ENCODE measurements at places on chromosomes 6 and 20. TPM values are rescaled to one million over a fixed set of nuclear protein-coding genes. Genes with fewer than 3 reads are reported as not detected.

The NRN1 gene
- total RNA-seq = 3.1 TPM

The CNR1 gene
- total RNA-seq = 1.2 TPM

The CST4 gene
- not detected for total RNA-seq

DNA sequence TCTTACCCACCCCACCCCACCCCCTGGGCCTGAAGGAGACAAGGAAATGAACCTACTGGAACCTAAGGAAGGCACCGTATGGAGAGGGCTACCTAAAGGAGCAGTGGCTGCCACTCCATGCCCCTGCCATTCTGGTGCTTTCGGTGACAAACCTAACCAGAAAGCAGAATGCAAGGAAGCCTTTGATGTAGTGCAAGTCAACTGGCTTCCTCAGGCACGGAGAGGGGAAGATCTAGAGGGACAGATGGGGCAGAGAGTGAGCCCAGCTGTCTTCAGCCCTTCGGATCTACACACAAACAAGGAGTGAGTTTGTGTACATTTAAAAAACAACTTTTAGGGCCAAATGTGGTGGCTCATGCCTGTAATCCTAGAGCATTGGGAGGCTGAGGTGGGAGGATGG is 39.5 kb downstream of the PPP1R16B start:
- no peak for DNase-seq

- DNase-seq = no peak
Measured at GRCh38 chr20:48049641-48050040, 264.4 kb upstream of the SULF2 start.

DNA sequence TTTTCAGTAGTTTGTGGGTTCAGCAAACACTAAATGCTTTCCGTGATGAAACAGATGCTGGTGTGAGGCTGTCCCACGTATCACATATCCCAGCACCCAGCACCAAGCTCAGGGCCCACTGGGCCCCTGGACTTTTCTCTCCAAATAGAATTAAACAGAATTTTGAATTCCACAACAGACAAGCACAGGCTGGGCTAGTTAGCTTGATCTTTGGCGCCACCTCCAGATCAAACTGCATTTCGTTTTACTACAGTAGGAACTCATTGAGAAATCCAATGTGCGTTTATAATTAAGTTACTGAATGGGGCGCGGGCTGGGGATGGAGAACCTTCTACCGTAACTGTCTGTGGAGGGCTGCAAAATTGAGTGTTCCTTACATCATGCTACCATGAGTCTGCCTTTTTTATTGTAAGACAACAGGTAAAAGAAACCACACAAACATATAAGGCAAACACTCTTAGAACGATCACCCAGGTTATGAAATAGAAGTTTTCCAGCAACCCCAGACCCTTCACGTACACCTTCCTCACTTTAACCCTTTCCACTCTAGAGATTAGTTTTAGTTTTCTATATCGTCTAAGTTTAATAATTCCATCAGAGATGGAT is 107.8 kb downstream of the ZFP64 start:
- DNase-seq = no peak

DNA sequence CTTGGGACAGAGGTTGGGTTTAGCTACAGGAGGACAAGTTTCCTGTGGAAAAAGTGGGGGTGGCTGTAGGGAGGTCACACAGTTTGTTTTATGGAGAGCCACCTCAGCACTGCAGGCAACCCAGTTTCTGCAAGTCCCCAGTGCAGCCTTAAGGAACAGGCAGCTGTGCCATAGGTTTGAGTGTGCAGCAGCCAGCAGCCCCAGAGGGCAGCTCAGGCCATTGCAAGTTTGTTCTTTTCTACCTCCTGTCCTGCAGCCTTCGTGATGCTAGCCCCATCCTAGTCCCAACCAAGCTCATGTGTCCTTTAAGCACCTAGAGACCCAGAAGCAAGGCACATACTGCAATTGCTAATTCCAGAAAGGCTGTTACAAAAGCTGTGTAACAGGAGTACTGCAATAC is 58.8 kb downstream of the ZBTB9 start:
- DNase-seq = no peak

GRCh38 chr6:119078376-119079282 is at the start of gene FAM184A:
FAM184A (minus strand) TSS chr6:119078664; CDS start chr6:119078299, 365 bp downstream.
- no peak for DNase-seq

- peak; percentile 87 for DNase-seq
Measured at GRCh38 chr6:133130863-133131262, 110.3 kb upstream of the EYA4 start.

DNA sequence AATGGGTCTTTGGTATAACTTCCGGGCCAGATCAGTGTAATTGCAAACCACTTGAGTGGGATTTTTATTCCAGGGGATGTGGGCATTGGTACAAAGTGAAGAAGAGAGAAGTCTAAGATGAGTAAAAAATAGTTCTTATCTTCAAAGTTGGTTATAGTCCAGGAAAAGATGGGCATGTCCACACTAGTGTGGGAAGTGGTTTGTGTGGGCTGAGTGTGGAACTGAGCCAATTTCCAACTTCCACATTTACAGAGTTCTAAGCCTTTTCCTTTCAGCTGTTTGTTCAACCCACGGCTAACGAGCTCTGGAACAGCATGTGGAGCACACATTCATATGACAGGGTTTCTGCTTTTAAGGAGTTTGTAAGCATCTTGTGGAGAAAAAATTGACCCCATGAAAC is 72.3 kb upstream of the IFNGR1 start:
- DNase-seq = no peak

DNA sequence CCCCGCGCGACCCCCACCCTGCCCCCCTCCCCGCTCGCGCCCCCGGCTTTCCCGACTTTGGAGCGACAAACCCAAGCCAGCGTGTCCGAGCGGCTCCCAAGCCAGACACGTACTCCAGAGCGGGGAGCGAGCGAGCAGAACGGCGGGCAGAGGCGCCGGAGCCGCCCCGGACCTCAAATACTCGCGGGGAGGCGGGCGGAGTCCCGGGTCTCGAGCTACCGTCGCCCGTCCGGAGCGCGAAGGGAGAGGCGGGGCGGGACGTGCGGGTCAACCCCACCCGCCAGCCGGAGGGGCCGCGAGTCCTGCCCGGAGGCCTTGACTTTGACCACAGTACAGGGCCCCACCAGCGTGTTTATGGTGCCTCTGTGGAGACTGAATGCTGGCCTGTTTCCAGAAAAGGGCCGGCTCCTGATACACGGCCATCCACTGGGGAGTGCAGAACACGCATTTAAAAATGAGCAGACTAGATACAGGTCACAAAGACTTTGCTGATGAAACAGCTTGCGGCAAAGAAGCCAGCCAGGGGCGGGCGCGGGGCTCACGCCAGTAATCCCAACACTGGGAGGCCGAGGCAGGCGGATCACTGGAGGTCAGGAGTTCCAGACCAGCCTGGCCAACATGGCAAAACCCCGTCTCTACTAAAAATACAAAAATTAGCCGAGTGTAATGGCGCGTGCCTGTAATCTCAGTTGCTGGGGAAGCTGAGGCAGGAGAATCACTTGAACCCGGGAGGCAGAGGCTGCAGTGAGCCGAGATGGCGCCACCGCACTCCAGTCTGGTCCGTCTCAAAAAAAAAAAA is at the start of gene SERPINB6:
TSS of gene SERPINB6 (minus strand) at position 148 of the 799 bp plus-strand sequence. CDS start 12,235 bp downstream, outside the sequence.
- DNase-seq = no peak

- DNase-seq = no peak
Measured at GRCh38 chr6:110781522-110782214, 33.6 kb downstream of the CDK19 start.

- DNase-seq = no peak
Measured at GRCh38 chr20:31687777-31688176, 34.9 kb downstream of the BCL2L1 start.

DNA sequence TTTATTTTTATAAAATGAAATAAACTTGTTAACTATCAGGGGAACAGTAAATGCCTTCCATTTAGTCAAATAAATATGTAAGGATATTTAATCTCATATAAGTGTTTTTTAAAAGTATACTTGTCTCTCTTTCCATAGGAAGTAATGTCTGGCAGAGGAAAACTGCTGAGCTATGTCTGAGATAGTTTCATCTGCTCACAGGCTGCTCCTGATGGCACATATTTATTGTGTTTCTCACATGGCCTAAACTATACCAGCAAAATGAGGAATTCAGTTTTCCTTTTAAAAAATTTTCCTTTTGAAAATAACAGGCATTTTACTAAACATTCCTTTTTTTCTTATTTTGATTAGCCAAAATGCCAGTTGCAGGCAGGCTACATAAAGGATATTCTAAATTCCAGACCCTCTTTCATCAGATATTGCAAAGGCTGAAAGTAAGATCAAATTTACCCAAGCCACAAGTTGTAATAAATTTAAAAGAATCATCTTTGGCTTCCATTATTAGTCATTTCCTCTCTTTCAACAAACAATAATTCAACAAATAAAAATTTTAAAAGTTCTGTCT is 60.1 kb upstream of the RNF146 start:
- no peak for DNase-seq

Data from kidney epithelial cell (primary cell).